ENCODE measurements at places on chromosomes 13 and 19. TPM values are rescaled to one million over a fixed set of nuclear protein-coding genes. Genes with fewer than 3 reads are reported as not detected.

DNA sequence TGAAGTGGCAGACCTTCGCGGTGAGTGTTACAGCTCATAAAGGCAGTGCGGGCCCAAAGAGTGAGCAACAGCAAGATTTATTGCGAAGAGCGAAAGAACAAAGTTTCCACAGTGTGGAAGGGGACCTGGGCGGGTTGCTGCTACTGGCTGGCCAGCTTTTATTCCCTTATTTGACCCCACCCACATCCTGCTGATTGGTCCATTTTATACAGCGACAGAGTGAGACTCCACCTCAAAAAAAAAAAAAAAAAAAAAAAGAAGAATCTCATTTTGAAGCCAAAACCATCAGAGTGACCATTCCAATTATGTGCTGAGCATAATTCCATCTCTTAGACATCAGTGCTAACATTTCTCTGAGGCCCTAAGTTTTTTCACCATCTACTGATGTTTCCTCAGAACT is 1.9 kb upstream of the ZNF552 start:
- H3K27me3 ChIP-seq = no peaks in the 10 kb centered on the region
- H3K4me3 ChIP-seq = peak overlapping the region; percentile 90
- H3K4me1 ChIP-seq = peaks cover 51% of the 10 kb centered on the region
- H3K36me3 ChIP-seq = peaks cover 65% of the 10 kb centered on the region
- DNase-seq = no peak
- H3K27ac ChIP-seq = peak overlapping the region; percentile 98

- DNase-seq = no peak
- H3K27me3 ChIP-seq = no peaks in the 10 kb centered on the region
- H3K36me3 ChIP-seq = no peaks in the 10 kb centered on the region
Observed at GRCh38 chr13:66071029-66071428, 1159.1 kb downstream of the PCDH9 start.

- H3K4me3 ChIP-seq = no peak overlapping the region
- H3K4me1 ChIP-seq = no peaks in the 10 kb centered on the region
- H3K36me3 ChIP-seq = peaks cover 4% of the 10 kb centered on the region
- H3K27me3 ChIP-seq = no peaks in the 10 kb centered on the region
- DNase-seq = no peak
- H3K27ac ChIP-seq = no peak overlapping the region
Observed at GRCh38 chr13:106493533-106494220, 41.8 kb downstream of the EFNB2 start.

DNA sequence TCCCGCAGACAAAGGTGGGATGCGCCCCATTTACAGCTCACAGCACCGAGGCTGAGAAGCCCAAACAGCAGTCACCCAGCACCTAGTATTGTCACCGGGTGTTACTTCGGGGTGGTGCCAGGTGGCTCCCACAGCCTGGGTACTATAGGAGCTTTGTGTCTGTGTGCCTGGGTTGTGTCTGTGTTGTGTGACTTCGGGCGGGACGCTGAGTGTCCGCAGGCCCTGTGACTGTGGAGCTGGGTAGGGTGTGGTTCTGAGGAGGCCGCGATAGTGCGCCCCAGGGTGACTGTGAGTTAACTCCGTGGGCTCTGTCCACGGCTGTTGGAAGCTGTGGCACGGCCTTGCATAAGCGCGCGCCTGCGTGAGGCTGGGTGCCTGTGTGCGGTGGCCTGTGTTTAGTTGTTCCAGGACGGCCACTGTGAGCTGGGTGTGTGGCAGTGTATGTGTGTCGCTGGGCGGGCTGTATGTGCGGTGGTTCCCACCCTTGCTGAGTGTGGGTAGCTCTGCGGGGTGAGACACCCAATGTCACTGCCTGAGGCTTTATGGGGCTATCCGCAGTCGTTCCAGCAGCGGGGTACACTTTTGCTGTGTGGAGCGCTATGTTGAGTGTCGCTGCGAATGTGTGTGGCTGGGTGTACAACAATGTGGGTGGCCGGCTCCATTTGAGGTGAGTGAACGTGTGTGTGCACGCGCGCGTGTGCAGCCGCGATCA is 559 bp upstream of the SSBP4 start:
- peaks cover 48% of the 10 kb centered on the region for H3K36me3 ChIP-seq
- H3K27me3 ChIP-seq = no peaks in the 10 kb centered on the region
- DNase-seq = no peak
- H3K4me3 ChIP-seq = peak overlapping the region; percentile 83
- no peak overlapping the region for H3K27ac ChIP-seq
- H3K4me1 ChIP-seq = peaks cover 25% of the 10 kb centered on the region

DNA sequence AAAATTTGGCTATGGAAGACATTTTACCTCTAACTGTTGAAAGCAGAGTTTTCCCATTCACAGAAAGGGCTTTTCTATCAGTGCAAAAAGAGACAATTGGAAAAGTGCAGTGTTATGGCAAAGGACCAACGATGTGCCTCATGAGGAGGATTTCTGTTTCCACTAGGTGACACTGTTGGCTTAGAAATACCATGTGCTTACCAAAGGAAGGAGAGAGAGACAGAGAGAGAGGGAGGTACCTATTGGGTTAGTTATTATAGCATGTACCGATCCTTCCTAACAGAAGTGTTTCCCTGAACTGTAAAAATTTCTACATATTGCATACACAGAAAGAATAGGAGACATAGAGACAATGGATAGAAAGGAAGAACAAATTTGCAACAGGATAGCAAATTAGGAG is 23.9 kb upstream of the PSG4 start:
- no peaks in the 10 kb centered on the region for H3K4me1 ChIP-seq
- no peak overlapping the region for H3K27ac ChIP-seq
- no peak overlapping the region for H3K4me3 ChIP-seq
- H3K36me3 ChIP-seq = peaks cover 5% of the 10 kb centered on the region
- no peak for DNase-seq
- no peaks in the 10 kb centered on the region for H3K27me3 ChIP-seq

DNA sequence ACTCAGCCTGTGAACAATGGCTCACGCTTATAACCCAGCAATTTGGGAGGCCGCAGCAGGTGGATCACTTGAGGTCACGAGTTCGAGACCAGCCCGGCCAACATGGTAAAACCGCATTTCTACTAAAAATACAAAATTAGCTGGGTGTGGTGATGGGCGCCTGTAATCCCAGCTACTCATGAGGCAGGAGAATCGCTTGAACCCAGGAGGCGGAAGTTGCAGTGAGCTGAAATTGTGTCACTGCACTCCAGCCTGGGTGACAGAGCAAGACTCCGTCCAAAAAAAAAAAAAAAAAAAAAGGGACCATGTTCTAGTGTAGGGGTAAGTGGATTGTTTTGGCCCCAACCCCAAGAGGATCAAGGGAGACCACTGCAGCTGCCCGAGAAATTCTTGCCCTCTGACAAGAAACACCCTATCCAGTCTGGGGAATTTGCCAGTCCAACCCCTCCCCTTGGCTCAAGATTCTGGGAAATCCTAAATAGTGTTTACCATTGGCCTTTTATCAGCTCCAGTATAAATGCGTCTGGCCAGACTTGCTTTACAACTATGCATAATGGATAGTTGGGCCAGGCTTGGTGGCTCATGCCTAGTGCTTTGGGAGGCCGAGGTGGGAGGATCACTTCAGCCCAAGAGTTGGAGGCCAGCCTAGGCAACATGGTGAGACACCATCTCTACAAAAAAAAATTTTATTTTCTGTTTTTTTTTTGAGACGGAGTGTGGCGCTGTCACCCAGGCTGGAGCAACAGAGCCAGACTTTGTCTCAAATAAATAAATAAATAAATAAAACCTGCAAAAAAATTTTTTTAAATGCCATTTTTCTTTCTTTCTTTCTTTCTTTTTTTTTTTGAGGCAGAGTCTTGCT is 5.1 kb upstream of the DHDH start:
- H3K27me3 ChIP-seq = no peaks in the 10 kb centered on the region
- H3K4me3 ChIP-seq = no peak overlapping the region

GRCh38 chr13:109140479-109141349 is 511.3 kb downstream of the MYO16 start:
- H3K27ac ChIP-seq = no peak overlapping the region
- H3K4me3 ChIP-seq = no peak overlapping the region

DNA sequence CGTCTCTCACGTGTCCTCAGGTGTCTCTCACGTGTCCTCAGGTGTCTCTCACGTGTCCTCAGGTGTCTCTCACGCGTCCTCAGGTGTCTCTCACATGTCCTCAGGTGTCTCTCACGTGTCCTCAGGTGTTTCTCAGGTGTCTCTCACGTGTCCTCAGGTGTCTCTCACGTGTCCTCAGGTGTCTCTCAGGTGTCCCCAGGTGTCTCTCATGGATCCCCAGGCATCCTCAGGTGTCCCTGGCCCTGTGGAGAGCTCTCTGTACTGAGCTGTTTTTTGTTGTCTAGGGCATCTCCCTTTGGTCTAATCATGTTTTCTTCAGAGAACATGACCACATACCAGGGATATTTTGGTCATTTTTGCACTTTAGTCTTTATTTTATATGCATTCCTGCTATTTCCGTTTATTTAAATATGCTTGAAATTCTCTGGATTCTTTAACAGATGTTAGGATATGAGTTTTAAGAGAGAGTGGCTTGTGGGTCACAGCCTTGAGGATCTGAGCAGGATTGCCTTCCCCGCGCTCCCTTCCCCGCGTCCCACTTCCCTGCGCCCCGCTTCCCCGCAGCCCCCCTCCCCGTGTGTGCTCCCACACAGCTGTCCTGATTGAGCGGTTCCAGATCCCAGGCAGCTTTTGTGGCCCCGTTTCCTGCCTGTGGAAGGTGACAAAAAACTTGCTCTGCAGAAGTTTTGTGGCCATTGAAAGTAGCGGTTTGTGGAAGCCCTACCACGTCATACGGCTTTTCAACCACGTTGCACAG is 31.9 kb downstream of the ATP4B start:
- no peaks in the 10 kb centered on the region for H3K27me3 ChIP-seq
- H3K4me1 ChIP-seq = no peaks in the 10 kb centered on the region
- H3K36me3 ChIP-seq = peaks cover 11% of the 10 kb centered on the region
- H3K4me3 ChIP-seq = no peak overlapping the region
- no peak overlapping the region for H3K27ac ChIP-seq

DNA sequence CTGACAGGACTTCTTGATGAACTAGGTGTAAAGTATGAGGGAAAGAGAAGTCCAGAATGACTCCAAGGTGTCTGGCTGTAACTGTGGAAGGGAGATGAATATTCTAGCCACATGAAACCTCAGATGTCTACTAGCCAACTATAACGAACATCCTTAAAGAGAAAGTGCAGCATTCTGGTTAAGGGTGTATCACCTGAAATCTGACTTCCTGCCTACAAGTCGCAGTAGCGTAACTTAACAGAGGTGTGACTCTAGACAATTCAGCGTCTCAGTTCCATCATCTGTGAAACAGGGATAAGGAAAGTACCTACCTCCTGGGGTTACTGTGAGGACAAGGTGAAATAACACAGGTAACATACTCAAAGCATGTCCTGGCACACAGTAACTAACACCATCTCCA is 145.7 kb upstream of the FBXL3 start:
- no peak for DNase-seq
- no peaks in the 10 kb centered on the region for H3K36me3 ChIP-seq
- H3K4me1 ChIP-seq = no peaks in the 10 kb centered on the region
- H3K27me3 ChIP-seq = no peaks in the 10 kb centered on the region
- no peak overlapping the region for H3K27ac ChIP-seq
- H3K4me3 ChIP-seq = no peak overlapping the region

- peak; percentile 82 for DNase-seq
- H3K27me3 ChIP-seq = peaks cover 31% of the 10 kb centered on the region
- peaks cover 5% of the 10 kb centered on the region for H3K36me3 ChIP-seq
- peak overlapping the region; percentile 61 for H3K4me3 ChIP-seq
- H3K4me1 ChIP-seq = no peaks in the 10 kb centered on the region
Observed at GRCh38 chr19:7500811-7501450, 12.1 kb upstream of the PEX11G start.

GRCh38 chr13:36421447-36421846 is 10.8 kb upstream of the CCNA1 start:
- no peaks in the 10 kb centered on the region for H3K36me3 ChIP-seq
- DNase-seq = no peak
- peaks cover 28% of the 10 kb centered on the region for H3K4me1 ChIP-seq
- no peak overlapping the region for H3K27ac ChIP-seq
- H3K27me3 ChIP-seq = no peaks in the 10 kb centered on the region

DNA sequence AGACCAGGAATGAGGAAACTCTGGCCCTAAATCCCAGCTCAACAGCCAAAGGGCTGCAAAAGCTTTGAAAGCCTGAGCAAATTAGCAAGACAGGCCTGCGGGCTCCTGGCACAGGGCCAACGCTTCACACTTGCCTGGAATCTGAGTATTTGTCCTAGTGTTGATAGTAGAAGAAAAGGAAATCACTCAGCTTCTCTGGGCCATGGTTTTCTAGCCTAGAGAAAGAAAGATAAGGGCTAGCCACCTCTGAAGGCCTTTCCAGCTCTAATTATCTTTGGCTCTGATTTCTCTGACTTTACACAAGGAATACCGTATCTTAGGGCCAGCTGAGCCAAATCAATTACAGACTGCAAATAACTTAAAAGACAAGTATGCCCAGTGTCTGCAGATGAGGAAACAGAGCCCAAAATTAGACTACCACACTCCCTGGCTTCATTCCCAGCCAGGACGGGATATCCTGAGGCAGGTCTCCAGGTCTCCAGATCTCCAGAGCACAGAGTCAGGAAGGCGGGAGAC is 69.6 kb downstream of the STK24 start:
- no peak overlapping the region for H3K4me3 ChIP-seq
- H3K36me3 ChIP-seq = no peaks in the 10 kb centered on the region
- no peaks in the 10 kb centered on the region for H3K27me3 ChIP-seq
- peak; percentile 58 for DNase-seq
- peaks cover 11% of the 10 kb centered on the region for H3K4me1 ChIP-seq
- H3K27ac ChIP-seq = peak overlapping the region; percentile 72

GRCh38 chr19:44303320-44303719 is 1.5 kb downstream of the ZNF235 start:
- H3K27me3 ChIP-seq = no peaks in the 10 kb centered on the region
- H3K4me3 ChIP-seq = peak overlapping the region; percentile 88
- no peak overlapping the region for H3K27ac ChIP-seq
- no peaks in the 10 kb centered on the region for H3K4me1 ChIP-seq
- H3K36me3 ChIP-seq = peaks cover 13% of the 10 kb centered on the region
- DNase-seq = no peak

- no peaks in the 10 kb centered on the region for H3K27me3 ChIP-seq
- H3K27ac ChIP-seq = no peak overlapping the region
- DNase-seq = no peak
- peaks cover 25% of the 10 kb centered on the region for H3K4me1 ChIP-seq
Observed at GRCh38 chr13:33233547-33233946, 52.0 kb downstream of the STARD13 start.

TLE6 gene
- total RNA-seq = 3.4 TPM

TMEM221 gene
- total RNA-seq = 0.59 TPM

CYP2B6 gene
- total RNA-seq = 4.2 TPM

DACH1 gene
- 0.14 TPM for total RNA-seq

FKRP gene
- total RNA-seq = 35.0 TPM

All from Calu3 (cell line).